ENCODE measurements at places on chromosomes 16 and 17.

- no peak for DNase-seq
Measured at GRCh38 chr16:3112058-3112880, at the start of gene ZNF205. ZNF205 (plus strand) TSS chr16:3112586; CDS start chr16:3113431, 845 bp downstream.

- DNase-seq: no peak
Measured at GRCh38 chr16:13178318-13178717, 276.9 kb downstream of the SHISA9 start.

- DNase-seq: no peak
Measured at GRCh38 chr16:56295739-56296527, 104.6 kb downstream of the GNAO1 start.

DNA sequence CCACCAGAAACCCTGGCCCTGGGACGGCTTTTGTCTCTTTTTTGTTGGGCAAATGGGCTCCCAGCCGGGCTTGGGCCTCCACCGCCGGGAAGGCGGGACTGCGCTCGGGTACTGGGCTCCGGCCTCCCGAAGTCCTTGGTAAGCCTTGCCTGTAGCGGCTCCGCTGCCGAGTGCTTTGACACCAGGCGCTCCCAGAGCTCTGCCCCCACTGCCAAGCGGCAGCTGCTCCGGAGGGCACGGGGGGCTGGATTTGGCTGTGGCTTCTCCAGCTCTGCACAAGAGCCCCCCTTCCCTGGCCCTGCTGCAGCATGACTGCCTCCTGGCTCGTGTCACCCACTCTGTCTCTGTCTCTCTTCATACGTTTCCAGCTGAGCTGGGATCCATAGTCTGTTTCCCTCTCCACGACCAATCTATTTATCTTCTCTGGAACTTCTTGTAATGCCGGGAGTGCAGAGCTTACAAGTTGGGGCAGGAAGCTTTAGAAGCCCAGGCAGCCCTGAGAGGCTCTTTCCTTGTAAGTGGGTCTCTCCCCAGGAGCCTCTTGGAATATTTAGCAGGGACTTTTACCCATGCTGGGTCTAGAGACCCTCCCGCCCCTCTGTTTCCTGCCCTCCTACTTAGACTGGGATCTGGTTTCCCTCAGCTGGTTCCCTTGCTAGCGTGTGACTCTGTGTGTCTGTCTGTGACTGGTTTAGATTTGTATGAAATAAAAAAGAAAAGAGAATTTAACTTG lies 246.9 kb upstream of the GSE1 start:
- DNase-seq: no peak

- no peak for DNase-seq
Measured at GRCh38 chr16:53726625-53727024, 22.7 kb downstream of the FTO start.

DNA sequence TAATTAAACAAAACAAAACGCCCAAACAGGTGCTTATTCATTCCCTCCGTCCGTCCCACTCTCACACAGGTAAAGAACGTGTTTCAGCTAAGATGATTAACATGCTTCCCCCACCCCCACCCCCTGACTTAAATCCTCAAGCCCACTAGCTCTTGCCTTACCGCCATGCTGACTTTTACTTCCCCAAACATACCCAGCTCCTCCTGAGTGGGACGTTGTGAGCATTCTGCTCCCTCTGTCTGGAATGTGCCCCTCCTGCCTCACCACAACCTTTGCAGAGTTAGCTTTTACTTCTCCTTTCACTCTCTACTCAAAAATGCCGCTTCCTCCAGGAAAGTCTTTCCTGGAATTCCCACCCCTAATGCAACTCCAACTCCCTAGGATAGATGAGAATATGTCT lies 774.0 kb upstream of the RBFOX1 start:
- no peak for DNase-seq

- no peak for DNase-seq
Measured at GRCh38 chr17:50252781-50253180, 21.5 kb upstream of the TMEM92 start.

DNA sequence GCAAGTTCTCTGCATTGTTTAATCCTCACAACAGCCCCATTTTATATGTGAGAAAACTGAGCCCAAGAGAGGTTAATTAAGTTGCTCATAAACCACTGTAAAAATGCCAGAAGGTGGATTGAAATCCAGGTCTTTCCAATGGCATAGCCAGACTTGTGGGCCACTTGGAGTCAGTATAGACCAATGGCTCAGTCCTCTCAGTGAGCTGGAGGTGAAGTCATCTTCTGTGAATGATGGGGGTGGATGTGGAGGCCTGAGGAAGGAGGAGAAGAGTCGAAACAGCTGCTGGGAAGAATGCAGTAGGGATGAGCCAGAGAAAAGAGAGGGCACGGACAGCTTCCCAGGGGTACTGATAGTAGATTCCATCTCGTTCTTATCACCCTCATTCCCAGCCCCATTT lies 213.4 kb downstream of the SOX9 start:
- no peak for DNase-seq

- peak; percentile 59 for DNase-seq
Measured at GRCh38 chr16:77675464-77676324, 46.6 kb upstream of the NUDT7 start.

DNA sequence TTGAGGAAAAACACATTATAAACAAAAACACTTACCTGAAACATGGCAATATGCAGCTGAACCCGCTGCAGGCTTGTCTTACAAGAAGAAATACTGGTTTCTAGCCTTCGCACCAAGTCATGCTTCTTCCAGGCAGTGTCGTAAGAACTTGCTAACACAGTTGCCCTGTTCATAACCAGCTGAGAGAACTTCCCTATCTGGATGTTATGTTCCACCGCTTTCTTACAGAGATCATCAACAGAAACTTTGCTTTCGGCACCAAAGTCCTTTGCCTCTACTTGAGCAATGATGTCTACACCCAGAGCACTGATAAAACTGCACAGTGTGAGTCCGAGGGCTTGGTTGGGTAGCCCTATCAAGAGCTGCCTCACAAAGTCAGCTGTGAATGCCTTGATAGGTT lies 27.9 kb upstream of the ARL6IP1 start:
- DNase-seq: no peak

GRCh38 chr17:81176666-81177065 lies 10.6 kb upstream of the AATK start:
- DNase-seq: no peak

DNA sequence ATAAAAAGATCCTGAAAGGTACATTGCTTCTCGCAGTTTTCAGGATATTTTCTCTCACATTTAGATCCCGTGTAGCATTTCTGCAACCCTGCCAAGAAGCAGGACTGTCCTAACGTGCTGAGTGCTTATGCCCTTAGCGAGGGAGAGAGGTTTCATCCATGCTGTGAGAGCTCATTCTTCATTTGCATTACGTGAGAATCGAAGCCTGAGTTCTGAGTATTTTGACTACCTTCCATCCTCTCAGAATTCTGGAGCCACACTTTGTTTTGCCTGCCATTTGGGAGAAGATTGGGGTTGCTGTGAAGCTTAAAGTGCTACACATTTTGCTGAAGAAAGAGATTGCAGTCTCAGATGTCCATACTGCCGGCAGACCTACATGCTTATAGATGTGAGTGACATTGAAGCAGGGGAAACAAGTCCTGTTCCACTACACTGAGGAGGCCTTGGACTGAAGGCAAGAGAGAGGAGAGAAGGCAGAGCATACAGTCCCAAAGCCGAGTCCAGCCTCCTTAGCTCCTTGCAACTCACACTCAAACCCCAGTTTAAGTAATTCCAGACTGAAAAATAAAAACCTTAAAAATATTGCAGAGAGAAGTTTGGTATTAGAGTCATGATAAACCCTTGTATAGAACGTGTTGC lies 183.0 kb downstream of the PRKCA start:
- no peak for DNase-seq

DNA sequence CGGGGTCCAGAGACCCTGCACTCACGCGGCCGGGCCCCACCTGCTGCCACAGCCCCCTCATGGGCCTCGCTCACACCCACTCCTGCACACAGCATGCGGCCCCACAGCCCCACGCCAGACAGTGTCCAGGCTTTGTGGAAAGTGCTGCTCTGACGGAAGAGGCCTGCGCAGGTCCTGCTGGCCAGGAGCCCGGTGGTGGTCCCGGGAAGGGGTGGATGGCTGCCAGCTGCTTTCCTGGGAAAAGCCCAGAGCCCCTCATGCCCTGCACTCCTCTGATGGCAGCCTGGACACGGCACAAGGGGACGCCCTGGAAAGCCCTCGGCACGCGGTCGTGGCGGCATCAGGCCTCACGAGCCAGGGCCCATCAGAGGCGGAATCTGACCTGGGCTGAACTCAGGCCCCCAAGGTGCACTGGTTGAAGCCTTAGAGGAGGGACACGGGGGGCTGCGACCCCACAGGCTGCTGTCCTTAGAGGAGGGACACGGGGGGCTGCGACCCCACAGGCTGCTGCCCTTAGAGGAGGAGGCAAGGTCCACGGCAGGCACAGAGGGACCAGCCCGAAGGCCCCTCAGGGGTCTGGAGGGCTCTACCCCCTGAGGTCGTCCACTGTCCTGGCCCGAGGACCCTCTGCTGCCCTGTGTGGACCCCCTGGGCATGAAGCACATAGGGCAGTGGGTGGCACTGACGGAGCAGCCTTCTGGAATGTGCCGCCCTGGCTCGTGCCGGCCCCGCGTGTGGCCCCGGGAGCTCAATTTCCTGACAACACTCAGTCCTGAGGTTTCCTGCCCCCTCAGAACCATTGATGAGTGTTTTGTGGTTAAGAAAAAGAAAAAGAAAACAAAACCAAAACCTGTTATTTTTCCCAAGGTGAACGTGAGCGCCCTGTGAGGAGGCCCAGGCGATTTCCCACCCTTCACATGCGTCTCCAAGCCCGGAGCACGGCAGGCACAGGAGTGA lies 22.1 kb downstream of the SOX8 start:
- peak; percentile 44 for DNase-seq

- no peak for DNase-seq
Measured at GRCh38 chr16:80210787-80211186, 330.0 kb upstream of the DYNLRB2 start.

GRCh38 chr17:42163113-42163512 lies 8.3 kb upstream of the RAB5C start:
- peak; percentile 41 for DNase-seq

- DNase-seq: no peak
Measured at GRCh38 chr17:44863061-44863918, 15.6 kb downstream of the HIGD1B start.

GRCh38 chr16:14371778-14372431 lies 258.2 kb downstream of the PARN start:
- no peak for DNase-seq

DNA sequence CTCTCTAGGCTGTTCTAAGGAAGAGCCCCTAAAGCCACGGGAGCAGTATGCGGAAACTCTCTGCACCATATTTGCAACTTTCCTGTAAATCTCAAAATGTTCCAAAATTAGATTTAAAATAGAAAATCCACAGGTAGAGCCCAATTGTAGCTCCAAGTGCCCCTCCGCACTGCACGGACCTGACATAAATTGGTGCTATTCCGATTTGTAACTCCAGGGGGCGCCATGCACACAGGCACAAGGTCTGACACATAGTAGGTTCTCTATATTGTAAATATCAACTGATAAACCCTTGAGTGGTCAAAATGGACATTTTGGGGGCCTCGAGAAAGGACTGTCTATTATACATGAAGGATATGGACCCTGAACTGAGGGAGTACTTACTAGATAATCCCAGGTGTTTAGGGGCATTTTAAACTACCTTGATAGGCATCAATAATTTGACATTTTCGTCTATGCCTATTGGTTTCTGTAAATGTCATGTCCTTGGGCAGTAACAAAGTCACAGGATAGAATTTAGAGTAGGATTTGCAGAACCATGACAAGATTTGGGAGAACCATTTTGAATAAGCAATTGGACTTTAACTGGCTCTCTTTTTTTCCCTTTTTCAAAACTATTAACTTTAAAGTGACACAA lies 36.6 kb upstream of the TMEM132E start:
- DNase-seq: peak; percentile 54

DNA sequence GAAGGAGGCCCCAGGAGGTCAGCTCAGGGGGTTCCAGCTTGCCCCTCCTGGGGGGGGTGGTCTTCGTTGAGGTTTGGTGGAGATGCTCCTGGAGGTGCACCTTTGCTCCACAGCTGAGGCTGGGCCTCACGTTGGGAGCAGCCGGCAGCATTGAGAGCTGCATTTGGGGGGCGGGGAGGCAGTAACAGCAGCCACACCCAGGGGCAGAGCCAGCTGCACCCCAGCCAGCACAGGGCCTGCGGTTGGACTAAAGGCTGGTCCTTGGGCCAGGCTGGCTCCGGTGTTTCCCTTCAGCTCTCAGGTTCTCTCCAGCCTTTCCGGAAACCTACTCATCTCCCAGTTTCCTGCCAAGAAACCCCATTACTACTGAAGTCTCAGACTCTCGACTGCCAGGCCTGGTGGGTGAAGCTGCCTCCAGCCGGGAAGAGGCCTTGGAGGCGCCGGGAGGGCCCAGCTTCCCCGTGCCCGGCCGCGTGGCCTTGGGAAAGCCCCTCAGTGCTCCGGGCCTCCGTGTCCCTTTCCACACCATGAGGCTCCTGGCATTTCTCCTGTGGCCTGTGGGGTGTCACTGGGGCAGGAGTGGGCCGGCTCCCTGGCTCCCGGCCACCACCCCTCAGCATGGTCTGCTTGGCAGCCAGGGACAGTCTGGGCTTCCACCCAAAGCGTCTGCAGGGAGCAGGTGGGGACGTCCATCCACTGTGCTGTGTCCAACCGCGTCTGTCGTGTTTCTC lies 14.0 kb upstream of the BAIAP2 start:
- DNase-seq: peak; percentile 12

DNA sequence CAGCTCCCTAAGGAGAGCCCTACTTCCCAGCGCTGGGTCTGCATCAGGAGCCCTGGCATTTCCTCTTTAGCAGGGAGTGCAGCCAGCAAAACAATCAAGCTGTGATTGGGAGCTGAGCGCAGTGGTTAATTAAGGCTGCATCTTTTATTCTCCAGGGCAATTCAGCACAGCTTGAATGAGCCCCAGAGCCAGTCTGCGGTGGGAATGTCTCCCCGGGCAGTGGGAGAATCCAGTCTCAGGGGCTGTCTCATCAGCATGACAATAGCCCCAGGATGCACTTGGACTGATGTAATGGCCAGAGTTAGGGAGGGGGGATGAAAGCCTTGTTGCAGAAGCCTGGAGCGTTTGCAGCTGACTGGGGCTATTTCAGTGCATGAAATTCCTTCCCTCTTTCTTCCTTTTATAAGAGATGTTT lies 292.6 kb upstream of the SOX9 start:
- no peak for DNase-seq

DNA sequence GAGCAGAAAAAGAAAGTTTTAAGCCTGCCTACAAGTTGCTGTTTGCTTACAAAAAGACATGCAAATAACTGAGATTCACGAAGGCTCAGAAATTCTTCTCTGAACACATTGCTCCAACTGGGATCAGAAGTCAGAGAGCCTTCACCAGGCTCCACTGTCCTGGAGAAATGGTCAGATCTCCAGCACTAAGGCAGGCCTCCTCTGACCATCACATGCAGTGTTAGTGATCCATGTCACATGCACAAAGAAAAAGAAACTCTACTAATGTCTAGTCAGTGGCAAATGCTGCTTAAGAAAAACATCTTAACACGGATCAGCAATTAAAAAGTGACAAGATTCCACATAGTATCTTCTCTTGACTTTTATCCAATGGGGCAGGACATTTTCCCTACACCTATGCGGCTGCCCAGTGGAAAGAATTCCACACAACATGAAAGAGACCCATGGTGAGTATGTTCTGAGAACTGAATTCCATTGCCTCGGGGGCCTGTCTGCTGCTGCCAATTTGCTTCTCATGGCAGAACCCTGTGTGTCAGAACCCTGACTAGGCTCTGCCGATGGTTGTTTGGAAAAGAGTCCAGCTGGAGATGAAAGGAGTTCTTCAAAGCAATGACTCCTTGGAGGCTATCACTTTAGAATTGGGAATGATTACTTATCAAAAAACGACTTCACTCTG lies 96.6 kb downstream of the HIC1 start:
- no peak for DNase-seq

- DNase-seq: peak; percentile 45
Measured at GRCh38 chr17:56593646-56594319, at the start of gene NOG. NOG (plus strand) TSS chr17:56593699; CDS start chr17:56594224, 525 bp downstream.
